ENCODE measurements at places on chromosomes 6 and 20.

DNA sequence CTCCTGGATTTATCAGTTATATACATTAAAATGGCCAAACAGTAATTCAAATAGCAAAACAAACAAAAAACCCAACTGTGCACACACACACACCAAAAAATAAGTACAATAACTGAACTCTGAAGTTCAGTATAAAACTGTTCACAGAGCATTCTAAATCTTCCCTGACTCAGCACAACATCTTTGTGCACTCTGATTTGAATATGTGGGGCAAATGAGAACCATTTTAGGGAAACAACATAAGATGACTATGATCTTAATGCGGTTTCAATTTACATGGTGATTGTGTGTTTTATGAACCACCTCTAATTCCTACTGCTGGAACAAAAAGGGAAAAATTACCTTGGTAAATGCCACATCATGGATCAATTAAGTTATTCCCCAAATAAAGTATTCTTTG lies 41.7 kb downstream of the PLAGL1 start:
- DNase-seq = no peak

DNA sequence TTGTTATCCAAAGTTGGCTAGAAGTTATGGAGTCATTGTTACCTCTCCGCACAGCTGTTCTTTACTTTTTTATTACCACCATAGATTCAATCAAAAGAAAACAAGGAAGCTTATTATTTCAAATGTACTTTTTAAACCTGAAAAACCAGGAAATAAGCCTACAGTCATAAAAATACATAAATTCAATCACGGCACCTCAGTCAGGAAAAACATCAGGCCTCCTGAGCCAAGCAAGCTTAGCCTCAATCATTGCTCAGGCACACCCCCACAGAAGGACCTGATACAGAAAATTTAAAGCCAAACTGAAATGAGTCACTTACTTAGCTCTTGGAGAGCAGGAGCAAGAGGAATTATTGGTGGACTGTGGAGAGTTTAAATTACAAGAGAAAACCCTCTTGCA lies 44.3 kb downstream of the MARCKS start:
- no peak for DNase-seq

GRCh38 chr6:88183471-88183870 lies 17.3 kb upstream of the CNR1 start:
- no peak for DNase-seq

DNA sequence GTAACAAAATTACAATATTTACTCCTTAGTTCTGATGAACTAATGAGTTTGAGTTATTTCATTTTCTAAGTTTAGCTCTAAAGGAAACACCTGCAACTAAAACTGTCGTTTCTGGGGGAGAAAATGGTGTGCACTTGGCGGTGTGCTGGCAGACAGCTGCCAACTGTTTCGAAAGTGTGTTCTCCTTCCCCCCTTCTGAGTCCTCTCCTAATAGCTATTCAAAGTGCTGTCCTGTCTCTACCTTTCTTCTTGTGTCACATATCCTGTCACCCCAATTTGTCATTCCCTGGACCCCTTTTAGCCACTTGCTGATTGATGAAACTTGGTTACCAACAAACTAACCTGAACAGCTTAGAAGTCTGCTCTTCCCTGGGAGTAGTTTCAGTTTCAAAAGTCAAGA lies 4.9 kb upstream of the UBE2J1 start:
- no peak for DNase-seq

GRCh38 chr6:31620586-31621319 lies at the start of gene PRRC2A:
PRRC2A (plus strand) TSS chr6:31620715; CDS start chr6:31622790, 2,075 bp downstream.
- DNase-seq = peak; percentile 95

Measured in activated CD8-positive, alpha-beta memory T cell treated with anti-CD3 and anti-CD28 coated beads, Interleukin-2, amount 50 U/mL, for 4 hours (primary cell).